ENCODE measurements at places on chromosomes 4 and X. TPM values are rescaled to one million over a fixed set of nuclear protein-coding genes. Genes with fewer than 3 reads are reported as not detected.

The TCEAL6 gene
- not detected for total RNA-seq

The VCX3A gene
- total RNA-seq: not detected

- no peak for DNase-seq
- H3K27ac ChIP-seq: no peak overlapping the region
- H3K36me3 ChIP-seq: no peaks in the 10 kb centered on the region
- H3K27me3 ChIP-seq: peaks cover 10% of the 10 kb centered on the region
- peaks cover 28% of the 10 kb centered on the region for H3K4me1 ChIP-seq
These were observed 100.3 kb downstream of the CDS1 start for GRCh38 chr4:84683064-84683850.

The BCORL1 gene
- total RNA-seq: 9.7 TPM

DNA sequence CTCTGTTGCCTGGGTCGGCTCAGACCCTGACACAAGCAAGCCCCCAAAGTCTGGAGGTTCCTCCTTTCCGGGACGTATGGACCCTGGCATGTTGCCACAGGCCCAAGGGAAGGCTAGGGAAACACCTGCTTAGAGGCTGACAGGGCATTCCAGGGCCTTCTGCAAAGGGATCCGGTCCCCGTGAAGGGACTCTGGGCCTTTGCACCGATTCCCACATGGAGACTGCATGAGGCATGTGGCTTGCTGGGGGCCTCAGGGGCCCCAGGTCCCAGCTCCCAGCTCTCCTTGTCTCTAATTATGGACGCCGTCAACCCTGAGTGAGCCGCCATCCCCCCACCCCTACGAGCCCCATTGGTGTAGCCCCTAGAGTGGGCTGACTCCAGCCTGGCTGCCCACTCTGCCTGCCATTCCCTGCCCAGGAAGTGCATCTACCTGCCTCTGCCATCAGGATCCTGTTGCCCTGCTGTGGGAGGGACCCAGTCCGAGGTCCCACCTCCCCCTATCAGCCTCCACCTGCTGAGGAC lies 4.2 kb upstream of the RGS12 start:
- H3K4me3 ChIP-seq: no peak overlapping the region
- peaks cover 13% of the 10 kb centered on the region for H3K4me1 ChIP-seq
- H3K27me3 ChIP-seq: peaks cover 31% of the 10 kb centered on the region
- H3K36me3 ChIP-seq: no peaks in the 10 kb centered on the region
- no peak for DNase-seq
